CD4-positive, alpha-beta T cell treated with Interleukin-10 for 1 hour (primary cell): ENCODE measurements at places on chromosomes 11 and 22.

GRCh38 chr11:71302534-71302909, 50.1 kb upstream of the SHANK2 start:
- no peak for DNase-seq

DNA sequence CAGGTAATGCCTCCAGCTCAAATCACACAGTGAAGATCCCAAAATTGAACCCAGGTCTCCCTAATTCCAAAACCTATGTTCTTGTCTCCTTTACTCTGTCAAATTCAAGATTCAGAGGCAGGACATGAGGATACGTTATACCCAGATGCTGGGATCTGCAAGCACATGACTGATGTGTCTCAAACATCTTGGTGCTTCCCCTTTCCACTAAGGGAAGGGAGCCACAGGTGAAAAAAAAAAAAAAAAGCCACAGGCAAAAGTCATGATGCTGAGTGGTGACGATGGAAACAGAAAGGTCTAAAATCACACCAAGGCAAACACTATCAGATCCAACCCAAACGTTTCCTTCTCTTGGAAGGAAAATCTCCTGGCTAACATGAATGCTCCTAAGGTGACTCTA, 24.0 kb downstream of the ABTB2 start:
- DNase-seq, result no peak

DNA sequence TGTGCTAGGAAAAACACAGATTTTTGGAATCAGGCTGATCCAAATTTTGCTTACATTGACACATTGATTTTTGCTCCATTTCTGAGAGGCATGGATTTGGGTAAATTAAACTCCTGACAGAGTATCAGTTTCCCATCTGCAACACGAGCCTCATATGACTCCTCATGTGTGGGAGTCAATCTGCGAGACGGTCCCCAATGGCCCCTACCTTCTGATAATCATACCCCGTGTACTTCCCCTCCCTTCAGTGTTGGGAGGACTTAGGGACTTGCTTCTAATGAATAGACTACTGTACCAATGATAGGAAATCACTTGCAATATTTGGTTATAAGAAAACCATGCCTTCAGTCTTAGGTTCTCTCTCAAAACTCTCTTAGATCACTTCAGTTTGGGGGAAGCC, 302.7 kb downstream of the ETS1 start:
- DNase-seq, result no peak

GRCh38 chr22:36873614-36874308, 13.0 kb downstream of the NCF4 start:
- peak; percentile 50 for DNase-seq

GRCh38 chr11:30377347-30377746, 54.4 kb downstream of the ARL14EP start:
- no peak for DNase-seq

GRCh38 chr11:16899708-16900303, 114.4 kb downstream of the PLEKHA7 start:
- no peak for DNase-seq
